ENCODE measurements at places on chromosomes 2 and 18.

GRCh38 chr2:3447789-3448317, 68.4 kb downstream of the TRAPPC12 start:
- H3K27ac ChIP-seq = no peak overlapping the region
- H3K4me3 ChIP-seq = no peak overlapping the region
- H3K4me1 ChIP-seq = peaks cover 32% of the 10 kb centered on the region
- peaks cover 36% of the 10 kb centered on the region for H3K36me3 ChIP-seq
- no peaks in the 10 kb centered on the region for H3K27me3 ChIP-seq
- DNase-seq = no peak

- DNase-seq = no peak
- no peaks in the 10 kb centered on the region for H3K36me3 ChIP-seq
- no peak overlapping the region for H3K4me3 ChIP-seq
- no peaks in the 10 kb centered on the region for H3K4me1 ChIP-seq
Measured at GRCh38 chr18:33562741-33563140, 15.3 kb upstream of the ASXL3 start.

- H3K36me3 ChIP-seq = no peaks in the 10 kb centered on the region
- no peak for DNase-seq
- H3K4me3 ChIP-seq = no peak overlapping the region
Measured at GRCh38 chr2:214232271-214232670, 178.6 kb upstream of the VWC2L start.

- H3K27me3 ChIP-seq = no peaks in the 10 kb centered on the region
- peaks cover 6% of the 10 kb centered on the region for H3K4me1 ChIP-seq
- H3K4me3 ChIP-seq = no peak overlapping the region
- DNase-seq = no peak
Measured at GRCh38 chr2:75047992-75048625, 89.7 kb downstream of the POLE4 start.

DNA sequence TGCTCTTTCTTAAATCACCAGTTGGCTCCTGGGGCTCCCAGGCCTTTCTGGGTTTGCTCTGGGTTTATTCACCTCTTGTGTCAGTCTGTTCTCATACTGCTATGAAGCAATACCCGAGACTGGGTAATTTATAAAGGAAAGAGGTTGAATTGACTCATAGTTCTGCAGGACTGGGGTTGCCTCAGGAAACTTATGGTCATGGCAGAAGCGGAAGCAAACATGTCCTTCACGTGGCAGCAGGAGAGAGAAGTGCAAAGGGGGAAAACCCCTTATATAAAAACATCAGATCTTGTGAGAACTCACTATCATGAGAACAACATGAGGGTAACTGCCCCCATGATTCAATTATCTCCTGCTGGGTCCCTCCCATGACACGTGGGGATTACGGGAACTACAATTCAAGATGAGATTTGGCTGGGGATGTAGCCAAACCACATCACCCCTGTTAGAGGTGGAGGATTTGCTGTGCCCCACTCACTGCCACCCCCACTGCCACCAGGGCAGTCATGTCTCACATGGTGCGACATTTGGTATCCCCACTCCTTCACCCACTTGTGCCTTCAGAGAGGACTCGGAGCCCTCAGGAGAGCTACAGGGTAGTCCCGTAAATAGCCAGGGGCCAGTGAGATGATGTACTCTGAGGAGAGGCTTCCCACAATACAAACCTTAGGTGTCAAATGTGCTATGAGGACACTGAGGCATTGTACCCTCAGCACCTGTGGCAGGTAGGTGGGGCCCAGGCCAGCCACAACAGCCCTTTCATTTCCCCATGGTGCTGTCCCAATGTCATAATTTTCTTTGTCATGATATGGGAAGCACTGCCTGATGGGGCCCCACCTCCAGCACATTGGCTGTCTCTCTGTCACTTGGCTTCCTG, 35.7 kb downstream of the CDC42EP3 start:
- no peaks in the 10 kb centered on the region for H3K36me3 ChIP-seq
- no peak overlapping the region for H3K4me3 ChIP-seq
- peak overlapping the region; percentile 13 for H3K27ac ChIP-seq
- peaks cover 6% of the 10 kb centered on the region for H3K4me1 ChIP-seq

DNA sequence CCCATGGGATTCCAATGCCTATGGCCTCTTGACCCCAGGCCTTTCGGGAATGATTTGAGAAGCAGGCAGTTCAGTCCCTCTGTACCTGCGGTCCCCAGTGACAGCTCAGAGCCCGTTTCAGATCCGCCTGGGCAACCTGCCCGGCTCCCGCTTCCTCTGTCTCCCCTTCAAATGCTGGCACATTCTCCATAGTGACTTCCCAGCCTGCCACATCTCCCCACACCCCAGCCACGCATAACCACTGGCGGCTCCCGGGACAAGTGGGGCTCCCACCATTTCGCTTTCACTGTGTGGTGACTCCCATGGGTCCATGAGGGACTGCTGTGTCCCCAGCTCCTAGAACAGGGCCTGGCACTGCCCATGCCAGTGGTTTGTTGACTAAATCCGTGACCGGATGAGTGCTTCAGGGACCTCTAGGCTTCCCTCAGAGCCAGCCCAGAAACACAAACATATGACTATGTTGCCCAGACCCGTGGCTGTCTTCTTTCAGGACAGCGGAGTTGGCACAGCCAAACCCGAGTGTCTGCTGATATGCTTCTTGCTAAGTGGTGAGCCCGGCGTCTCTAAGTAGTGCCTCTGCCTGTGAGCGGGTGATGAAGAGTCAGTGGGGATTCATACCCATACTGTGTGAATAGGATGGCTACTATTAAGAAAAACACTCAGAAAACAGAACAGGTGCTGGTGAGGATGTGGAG, 91.2 kb downstream of the GLI2 start:
- H3K36me3 ChIP-seq = peaks cover 6% of the 10 kb centered on the region
- no peak overlapping the region for H3K27ac ChIP-seq
- DNase-seq = no peak
- peaks cover 43% of the 10 kb centered on the region for H3K4me1 ChIP-seq
- no peaks in the 10 kb centered on the region for H3K27me3 ChIP-seq
